ENCODE measurements at places on chromosomes 2 and 18.

- DNase-seq: no peak
Observed at GRCh38 chr18:35467624-35468016, 30.1 kb downstream of the INO80C start.

DNA sequence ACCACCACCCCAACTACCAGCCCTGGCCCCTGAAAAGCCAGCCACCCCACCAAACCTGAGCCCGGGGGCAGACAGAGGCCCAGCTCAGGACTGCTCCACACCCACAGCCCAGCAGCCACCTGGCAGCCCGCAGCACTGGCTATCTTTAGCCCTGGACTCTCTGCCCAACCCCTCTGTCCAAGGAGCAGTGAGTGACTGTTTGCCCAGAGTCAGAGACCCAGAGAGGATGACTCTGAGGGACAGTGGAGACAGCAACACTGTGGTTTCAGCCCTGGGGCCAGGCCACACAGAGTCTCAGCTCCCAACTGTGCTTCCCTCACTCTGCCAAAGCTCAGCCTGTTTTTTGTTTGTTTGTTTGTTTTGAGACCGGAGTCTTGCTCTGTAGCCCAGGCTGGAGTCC is 32.6 kb downstream of the BIN1 start:
- no peak for DNase-seq

GRCh38 chr2:75605770-75606529 is 40.6 kb upstream of the MRPL19 start:
- no peak for DNase-seq

GRCh38 chr2:189129971-189130370 is 49.6 kb downstream of the COL5A2 start:
- DNase-seq: no peak

DNA sequence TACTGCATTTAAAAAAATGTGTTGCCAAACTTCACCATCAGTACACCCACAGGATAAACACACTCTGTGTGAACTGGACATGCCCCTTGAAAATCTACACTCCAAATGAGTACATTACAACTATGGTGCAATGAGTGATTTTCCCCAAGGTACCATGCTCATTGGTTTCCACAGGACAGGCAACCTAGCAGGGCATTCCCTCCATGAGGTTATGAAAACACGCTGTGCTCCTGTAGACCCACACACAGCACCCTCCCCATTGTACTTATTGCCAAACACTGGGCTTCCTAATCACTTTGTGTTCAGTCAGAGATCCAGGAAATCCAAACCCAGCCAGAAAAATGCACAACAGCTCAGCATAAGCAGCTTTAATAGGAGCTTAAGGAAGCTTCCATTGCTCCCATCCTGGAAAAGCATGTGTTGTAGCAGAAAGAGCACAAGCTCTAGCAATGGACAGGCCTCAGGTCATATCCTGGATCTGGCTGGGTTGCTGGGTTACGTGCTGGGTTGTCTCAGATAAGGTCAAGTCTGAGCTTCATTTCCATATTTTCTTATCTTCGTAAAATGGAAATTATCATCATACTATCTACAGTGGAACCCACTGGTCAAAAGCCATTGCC is 20.8 kb upstream of the ATIC start:
- no peak for DNase-seq

- DNase-seq: no peak
Observed at GRCh38 chr18:5729983-5730699, 165.2 kb downstream of the TMEM200C start.

- no peak for DNase-seq
Observed at GRCh38 chr2:31889044-31889443, 121.8 kb downstream of the MEMO1 start.

DNA sequence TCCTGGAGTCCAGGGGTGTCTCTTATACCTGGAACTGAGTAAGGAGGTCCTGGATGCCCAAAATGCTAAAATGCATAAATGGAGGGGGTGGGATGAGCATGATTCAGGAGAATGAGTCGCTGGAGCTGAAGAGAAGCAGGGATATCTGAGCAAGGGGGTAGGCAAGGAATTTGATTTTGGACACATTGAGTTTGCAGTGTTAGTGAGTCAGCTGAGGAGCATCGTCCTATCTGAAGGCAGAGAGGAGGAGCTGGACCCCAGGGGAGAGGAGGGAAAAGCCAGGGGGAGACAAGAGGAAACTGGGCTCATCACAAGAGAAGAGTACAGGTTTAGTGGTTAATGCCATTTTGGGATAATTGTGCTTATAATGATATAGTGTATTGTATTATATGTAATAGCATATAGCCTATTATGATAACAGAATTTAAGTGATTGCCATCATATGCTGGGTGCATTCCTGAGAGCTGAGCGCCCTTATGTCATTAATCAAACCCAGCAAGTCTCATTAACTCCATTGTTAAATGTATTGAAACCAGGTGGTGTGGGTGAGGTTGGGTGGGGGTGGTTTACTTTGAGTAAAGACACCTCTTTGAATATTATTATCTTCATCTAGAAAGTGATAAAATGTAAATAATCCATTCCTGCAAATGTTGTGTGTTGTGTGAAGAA is 12.4 kb downstream of the EHD3 start:
- DNase-seq: no peak

DNA sequence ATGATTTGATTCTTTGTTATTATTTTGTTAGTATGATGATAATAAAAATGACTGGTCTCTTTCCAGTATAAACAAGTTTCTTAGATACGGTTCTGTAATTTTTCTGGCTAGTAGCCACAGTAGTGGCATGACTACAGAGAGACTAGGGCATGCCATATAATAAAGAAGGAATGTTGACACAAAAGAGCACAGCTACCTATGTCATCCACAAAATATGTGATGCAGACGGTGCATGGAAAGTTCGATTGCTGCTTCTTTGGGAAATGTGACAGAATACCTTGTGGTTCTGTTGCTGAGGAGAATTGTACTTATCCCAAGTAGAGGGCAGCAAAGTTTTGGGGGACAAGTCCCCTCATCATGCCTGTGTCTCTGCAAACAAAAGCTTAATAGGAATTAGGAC is 26.1 kb upstream of the SETBP1 start:
- DNase-seq: no peak

GRCh38 chr2:157601807-157602206 is 26.9 kb downstream of the ACVR1C start:
- no peak for DNase-seq

DNA sequence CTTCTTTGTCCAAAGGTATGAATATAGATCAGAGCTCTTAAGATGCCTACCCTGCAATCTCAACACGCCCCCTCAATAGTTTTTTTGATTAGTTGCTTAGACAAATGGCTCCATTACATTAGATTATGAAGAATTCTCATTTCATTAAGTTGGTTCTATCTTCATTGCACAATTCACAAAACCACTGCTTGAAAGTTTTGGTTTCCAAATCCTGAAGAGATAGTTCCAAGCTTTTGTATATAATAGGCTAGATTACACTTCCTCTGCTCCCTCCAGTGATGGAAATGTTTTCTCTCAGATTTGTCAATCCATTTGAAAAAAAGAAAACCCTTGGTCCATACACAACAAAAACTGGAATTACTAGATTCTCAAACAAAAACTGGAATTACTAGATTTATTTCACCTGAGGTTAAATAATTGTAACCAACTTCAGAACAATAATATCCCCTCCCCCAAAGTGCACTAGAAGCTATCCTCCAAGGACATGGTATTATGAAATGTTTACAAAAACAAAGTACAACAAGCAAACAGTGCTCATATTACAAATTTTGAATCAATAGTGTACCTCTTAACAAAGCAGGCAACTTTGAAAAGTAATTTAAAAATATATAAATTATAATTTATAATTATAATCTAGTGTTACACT is 6.8 kb upstream of the TLK1 start:
- DNase-seq: no peak

DNA sequence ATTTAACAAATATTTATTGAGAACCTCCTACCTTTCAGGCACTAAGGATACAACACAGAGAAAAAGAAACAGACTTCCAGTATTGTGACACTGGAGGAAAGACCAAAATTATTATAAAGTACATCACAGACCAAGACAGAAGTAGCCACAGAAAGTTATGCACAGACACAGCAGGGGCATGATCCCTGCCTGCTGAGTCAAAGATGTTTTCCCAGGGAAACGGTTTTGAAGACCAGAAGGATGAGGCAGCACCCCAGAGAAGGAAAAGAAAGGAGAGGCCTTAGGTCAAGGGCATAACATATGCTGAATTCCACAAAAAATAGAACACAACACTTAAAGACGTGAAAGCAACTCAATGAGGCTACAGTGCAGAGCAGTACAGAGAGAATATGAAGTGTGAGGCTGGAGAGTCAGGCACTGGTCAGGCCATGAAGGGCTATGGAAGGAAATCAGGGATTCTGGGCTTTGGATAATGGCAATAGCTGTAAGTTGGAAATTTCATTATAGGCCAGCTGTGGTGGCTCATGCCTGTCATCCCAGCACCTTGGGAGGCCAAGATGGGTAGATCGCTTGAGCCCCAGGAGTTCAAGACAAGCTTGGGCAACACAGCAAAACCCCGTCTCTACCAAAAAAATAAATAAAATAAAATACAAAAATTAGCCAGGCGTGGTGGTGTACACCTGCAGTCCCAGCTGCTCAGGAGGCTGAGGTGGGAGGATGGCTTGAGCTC is 8.2 kb downstream of the ADAM17 start:
- DNase-seq: no peak

DNA sequence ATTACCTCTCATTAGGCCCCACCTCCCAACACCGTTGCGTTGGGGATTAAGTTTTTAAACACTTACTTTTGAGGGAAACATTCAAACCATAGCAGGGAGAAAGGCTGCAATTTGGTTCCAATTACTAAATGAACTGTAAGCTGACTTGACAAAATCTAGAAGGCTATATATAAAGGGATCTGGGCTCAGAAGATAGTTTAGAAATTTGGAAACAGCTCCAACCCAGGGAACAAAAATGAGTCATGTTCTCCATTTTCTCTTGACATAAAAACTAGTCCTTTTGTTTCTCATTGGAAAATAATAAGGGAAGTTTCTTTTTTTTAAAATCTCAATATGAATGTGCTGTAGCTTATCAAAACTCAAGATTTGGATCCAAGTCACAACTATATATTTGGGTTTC is 17.5 kb downstream of the MOGAT1 start:
- DNase-seq: no peak

DNA sequence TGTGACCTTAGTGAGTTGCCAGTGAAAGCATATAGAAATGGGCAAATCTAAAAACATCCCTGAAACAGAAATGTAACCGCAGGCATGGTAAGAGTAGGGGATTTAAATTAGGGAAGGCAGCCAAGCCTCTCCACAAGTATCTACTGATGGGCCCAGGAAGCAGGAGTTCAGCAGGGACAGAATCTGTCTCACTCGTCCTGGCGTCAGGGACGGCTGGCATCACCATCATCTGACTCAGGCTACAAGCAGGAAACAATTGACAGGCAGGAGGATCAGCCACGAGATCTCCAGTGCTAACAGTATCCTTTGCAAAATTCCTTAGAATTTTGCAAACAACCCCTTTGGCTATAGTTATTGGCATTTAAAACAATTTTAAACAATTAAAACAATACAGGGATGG is 61.3 kb downstream of the SMAD4 start:
- DNase-seq: no peak

DNA sequence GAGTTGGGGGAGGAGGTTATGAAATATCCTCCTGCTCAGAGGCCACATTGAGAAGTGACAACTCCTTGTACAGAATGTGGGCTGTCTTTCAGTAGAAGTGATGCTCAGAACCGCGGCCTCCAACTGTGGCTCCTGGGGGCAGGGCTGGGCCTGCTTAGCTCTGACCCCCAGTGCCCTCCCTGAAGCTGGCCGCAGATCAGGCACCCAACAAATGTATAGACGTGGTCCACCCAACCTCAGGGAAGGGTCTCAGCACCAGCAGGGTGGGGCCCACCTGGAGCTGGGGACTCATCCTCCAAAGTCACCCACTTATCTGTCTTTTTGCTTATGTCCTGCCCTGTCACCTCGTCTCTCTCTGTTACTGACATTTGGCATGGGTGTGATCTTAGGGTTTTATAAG is 11.1 kb upstream of the BIN1 start:
- no peak for DNase-seq

GRCh38 chr2:47907039-47907781 is 912 bp upstream of the FBXO11 start:
- DNase-seq: peak; percentile 29

DNA sequence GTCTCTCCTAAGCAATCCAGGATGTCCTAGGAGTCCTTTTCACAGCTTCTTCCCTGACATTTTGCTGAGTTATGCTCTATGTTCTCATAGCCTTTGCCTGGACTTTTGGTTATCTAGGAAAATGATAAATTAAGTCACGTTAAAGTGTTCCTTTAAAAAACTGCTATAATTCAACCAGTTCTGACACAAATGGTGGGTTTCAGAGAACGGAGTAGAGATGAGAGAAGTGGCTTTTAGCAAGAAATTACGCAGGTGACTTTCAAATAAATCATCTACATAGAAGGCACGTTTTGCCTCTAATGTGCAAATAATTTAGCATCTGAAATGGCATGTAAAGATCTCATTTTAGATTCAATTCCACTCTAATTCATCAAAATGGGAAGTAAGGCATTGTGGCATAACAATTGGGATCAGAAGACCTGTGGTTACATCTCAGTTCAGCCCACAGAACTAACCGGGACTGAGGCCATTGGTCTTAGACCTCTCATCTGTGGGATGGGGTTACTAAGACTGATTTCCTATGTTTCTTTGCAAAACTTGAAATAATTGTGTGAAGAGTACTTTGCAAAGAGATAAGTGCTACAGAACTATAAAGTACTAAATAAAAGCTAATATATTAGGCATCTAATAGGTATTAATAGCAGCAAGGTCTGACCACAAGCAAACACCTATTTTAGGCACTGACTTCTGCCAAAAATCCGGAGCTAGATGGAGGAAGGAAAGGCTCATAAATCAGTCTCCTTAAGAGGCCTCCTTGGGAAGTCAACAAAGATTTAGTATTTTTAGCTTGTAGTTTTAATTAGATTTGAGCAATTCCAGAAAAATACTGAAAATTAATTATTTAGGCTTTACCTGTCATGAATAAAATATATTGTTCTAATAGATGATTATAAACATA is 211.4 kb downstream of the PIEZO2 start:
- no peak for DNase-seq

DNA sequence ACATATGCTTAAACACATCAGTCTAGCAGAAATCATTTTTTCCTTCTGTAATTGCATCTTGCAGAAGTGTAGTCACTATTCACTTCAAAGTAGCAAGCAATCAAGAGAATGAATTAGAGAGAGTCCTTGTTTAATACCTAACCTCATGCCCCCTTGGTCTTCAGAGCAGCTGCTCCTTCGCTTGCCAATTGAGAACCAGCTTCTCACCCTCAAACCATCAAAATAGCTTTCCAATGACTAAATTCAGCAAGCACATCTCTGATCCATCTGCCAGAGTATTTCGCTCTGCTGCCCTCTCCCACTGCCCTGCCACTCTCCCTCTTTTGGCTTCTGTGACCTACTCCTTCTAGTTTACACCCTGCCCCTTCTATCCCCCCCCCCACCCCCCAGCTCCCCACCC is 120.7 kb upstream of the AGAP1 start:
- DNase-seq: no peak

GRCh38 chr2:140422759-140423158 is 1642.6 kb upstream of the NXPH2 start:
- no peak for DNase-seq

DNA sequence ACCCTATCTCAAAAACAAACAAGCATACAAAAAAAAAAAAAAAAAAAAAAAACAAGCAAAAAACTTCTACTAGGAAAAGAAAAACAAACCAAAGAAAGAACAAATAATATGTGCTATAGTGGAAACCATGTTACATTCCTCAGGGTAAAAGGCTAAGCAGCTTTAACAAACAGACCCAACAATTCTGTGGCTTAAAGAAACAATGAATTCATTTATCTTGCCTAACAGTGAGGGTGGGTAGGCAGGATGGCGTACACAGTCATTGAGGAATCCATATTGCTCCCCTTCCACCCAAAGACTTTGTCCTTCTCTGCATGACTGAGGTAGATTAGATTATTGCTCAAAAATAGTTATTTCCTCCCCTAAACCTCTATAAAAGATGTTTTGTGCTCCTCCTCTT is 63.1 kb upstream of the ITGA6 start:
- DNase-seq: no peak
